ENCODE measurements at places on chromosomes 11 and 22.
A peak's percentile ranks its signal among the peaks of the same experiment; 100 is the strongest.

DNA sequence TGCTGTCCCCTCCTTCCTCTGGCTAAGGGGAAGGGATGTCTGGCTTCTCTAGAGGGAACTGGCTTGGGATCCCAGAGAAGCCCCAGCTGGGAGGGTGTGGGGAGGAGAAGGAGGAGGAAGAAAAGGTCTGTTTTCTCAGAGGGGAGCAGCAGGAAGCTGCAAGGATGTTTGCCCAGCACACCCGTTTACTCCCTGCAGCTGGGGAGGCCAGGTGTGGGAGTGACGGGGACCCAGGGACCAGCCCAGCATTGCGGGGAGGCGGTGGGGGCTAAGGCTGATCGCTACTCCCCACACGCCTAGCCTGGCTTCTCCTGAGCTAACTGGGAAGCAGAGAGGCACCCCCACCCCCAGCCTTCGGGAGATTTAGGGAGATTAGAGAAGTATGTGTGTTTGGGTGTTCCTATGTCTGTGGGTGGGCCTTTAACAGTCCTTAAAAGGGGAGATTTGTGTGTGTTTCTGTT, 3.9 kb downstream of the CREB3L1 start:
- no peak for DNase-seq

DNA sequence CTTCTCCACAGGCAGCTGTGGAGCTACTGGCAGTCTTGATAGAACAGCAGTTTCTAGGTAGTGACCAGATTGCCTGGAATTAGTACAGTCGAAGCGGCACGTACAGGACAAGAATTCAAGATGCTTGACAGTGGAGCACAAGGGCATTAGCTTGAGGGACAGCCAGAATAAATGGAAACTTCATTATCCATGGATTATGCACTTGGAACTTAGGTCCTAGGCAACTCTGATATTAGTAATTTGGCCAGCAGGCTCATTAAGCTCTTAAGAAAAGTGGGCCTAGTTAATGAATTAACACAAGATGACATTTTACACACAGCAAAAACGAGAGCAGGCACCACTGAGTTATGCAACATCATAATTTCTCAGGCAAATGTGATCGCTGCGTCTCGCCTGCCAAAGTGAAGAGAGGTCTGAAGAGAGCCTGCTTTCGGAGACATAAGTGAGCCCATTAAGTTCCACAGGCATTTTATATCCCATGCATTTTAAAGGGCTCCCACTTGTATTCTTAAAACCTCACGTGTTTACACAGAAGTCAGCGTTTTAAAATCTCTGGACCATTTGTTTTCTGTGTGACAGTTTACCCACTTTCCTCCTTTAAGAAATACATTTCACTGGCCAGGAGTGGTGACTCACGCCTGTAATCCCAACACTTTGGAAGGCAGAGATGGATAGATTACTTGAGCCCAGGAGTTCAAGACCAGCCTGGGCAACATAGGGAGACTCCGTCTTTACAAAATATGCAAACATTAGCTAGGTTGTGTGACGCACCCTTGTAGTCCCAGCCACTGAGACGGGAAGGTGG, 66.2 kb downstream of the COMMD9 start:
- DNase-seq = no peak

GRCh38 chr22:37267135-37267587, 15.1 kb upstream of the CYTH4 start:
- peak; percentile 65 for DNase-seq

GRCh38 chr11:61345170-61345610, 12.2 kb downstream of the TKFC start:
- DNase-seq = no peak

DNA sequence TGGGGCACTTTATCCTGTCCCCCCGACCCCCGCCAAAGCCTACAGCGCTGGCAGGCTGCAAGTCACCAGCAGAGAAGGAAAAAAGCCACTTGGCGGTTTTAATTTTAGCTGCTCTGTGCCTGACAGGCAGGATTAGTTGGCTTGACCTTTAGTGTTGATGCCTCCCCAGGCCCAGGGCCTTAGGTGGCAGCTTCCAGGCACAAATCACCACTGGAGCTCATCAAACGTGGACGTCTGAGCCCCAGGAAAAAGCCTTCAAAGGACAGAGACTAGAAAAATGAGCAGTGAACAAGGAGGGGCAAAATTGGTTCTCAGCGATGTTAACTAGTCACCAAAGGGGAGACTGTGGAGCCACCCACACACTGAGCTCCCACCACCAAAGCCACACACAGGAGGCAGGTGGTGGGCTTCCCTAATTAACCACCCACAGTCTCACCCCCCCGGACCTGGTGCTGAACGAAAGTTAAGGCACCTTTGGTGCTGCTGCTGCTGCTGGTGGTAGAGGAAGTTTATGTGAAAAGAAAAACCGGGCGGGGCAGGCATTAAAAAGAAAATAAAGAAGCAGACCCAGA, 4.4 kb upstream of the PYGM start:
- peak; percentile 46 for DNase-seq

GRCh38 chr11:15228331-15228849, 113.7 kb downstream of the INSC start:
- DNase-seq = no peak

GRCh38 chr11:29483831-29484230, 533.0 kb downstream of the KCNA4 start:
- no peak for DNase-seq

- no peak for DNase-seq
Measured at GRCh38 chr11:106523921-106524320, 446.5 kb downstream of the AASDHPPT start.

DNA sequence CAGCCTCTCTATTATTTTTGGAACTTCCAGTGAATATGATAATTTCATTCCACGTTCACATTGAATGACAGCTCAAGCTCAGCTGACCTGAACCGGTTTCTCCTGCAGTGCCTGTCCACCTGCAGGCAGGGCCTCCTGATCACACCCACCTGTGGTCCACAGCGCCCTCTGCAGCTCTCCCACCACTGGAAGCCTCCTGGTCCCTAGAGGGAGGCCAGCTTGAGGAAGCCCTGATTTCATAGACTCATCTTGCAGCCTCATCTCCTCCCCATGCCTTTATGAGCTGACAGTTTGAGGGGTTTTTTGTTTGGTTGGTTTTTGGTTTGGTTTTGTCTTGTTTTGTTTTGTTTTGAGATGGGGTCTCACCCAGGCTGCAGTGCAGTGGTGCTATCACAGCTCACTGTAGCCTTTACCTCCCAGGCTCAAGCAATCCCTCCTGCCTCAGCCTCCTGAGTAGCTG, 29.9 kb upstream of the MALAT1 start:
- DNase-seq = no peak

DNA sequence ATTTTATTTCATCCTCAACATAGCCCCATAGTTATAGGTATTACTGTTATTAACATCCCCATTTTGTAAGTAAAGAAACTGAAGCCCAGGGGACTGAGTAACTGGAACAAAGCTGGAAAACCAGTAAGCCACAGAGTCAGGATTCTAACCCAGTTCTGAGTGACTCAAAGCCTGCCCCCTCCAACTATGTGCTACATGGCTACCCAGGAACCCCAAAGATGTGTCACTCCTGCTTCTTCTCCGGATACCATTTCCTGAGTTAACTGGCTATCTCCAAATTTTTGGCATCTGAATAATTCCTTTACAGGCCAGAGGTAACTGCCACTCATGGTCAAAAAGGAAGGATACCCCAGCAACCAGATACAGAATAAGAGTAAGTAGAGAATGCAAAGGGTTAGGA, 43.6 kb downstream of the TENM4 start:
- no peak for DNase-seq

- no peak for DNase-seq
Measured at GRCh38 chr11:115910379-115910778, 406.2 kb upstream of the CADM1 start.

- no peak for DNase-seq
Measured at GRCh38 chr11:125670172-125670571, 10.5 kb downstream of the ACRV1 start.

DNA sequence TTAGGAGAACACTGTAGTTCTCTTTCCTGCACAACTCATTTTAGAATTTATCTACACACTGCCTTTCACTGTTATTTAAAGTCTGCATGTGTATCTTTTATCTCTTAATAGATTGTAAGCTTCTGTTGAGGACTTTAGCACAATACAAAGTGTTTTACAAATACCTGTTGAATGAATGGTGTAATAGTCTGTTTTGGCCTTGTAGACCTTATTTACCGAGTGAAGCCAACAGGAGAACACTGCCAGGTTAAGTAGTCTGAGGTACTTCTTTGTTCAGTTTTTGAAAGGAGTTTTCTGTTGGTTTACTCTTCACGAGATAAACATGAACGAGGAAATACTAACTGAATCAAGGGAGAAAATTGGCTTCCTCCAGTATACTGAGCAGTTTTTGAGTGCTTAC, 31.0 kb downstream of the SIK2 start:
- no peak for DNase-seq

GRCh38 chr11:94183886-94184264, 55.2 kb downstream of the PANX1 start:
- no peak for DNase-seq

- DNase-seq = no peak
Measured at GRCh38 chr11:13784441-13784840, 116.0 kb downstream of the FAR1 start.

GRCh38 chr11:134267461-134267860, 8.7 kb upstream of the GLB1L3 start:
- no peak for DNase-seq

GRCh38 chr11:20493340-20493739, 105.8 kb downstream of the PRMT3 start:
- DNase-seq = no peak
